ENCODE measurements at places on chromosomes 6 and 20.

GRCh38 chr6:449486-450419, 58.2 kb downstream of the IRF4 start:
- no peak for DNase-seq

DNA sequence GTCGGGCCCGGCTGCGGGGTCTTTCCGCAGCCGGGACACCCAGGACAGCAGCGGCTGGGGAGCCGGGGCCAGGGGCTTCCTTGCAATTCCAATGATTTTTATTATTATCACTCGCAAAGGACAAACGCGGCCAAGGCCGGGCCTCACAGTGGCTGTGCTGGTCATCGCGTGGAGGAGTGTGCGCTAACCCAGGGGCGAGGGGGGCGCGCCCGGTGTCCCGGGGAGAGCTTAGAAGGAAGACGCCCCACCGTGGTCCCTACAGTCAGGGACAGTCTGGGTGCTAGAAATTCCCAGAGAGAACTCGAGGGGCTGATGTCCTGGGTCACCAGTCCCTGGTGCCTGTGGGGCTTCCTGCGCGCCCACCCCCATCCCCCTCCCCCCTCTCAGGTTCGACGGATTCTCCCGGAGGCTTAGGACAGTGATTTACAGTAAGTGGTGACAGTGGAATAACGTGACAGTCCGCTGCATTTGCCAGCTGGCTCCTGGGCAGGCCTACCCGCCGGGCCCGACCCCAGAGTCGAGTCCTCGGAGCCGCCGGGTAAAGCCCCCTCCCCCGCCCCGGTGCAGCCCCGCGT, 9.5 kb downstream of the FOXC1 start:
- DNase-seq: no peak

GRCh38 chr6:89048985-89049384, 31.6 kb upstream of the PNRC1 start:
- DNase-seq: no peak

DNA sequence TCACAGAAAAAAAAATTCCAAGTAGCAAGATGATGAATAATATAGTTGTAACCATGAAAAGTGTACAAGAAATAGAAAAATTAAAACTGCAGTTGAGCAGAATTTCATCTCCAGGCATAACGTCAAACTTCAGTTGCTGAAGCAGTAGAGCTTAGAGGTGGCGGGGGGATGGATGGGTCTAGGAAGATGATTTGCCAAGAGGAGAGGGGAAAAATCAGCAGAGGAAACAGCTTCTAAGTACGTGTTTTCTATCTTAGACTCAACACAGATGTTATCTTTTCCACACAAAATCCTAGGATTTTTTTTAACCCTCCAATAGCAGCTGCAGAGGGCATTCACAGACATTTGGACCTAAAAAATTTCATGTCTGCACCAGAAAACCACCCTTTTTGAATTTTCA, 136.0 kb downstream of the OPN5 start:
- DNase-seq: no peak

DNA sequence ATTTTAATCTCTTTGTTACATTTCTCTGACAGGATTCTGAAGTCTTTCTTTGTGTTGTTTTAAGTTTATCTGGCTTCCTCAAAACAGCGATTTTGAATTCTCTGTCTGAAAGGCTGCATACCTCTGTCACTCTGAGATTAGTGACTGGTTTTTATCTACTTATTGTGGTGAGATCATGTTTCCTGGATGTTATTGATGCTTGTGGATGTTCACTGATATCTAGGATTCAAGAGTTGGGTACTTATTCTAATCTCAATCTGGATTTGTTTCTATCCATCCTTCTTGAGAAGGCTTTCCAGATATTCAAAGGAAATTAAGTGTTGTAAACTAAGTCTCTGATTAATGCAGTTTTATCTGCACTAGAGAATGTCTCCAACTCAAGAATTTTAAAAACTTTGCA, 1076.1 kb upstream of the ADGRB3 start:
- no peak for DNase-seq

DNA sequence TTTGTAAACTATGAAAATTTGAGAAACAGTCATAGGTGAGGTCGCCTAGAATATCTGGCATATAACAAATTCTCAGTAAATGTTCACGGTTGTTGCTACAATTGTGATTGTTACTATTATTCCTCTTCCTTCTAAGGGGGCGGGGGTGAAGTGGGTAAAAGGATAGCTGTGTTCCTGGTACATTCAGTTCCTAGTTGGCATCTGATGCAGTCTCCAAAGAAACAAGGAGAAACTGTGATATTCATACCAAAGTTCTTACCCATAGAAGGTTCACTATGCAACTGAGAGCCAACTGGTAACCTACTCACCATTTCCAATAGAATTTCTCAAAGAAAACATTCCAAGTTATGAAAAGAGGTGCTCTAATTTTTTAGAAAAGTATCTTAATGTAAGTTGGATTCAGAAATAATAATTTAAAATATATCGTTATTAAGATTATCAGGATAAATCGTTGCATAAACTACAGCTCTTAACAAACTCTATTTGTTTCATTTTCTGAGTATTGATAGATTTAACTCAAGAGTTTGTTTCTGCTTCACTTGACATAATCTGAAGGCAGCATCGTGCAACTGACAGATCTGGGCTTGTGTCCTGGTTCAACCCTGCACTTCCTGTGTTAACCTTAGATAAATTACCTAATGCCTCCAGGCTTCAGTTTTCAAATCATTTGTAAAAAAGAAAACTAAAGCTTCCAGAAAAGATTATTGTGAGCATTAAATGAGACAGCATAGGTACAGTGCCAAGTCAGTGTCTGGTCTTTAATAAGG, 13.3 kb upstream of the MAP7 start:
- DNase-seq: no peak

DNA sequence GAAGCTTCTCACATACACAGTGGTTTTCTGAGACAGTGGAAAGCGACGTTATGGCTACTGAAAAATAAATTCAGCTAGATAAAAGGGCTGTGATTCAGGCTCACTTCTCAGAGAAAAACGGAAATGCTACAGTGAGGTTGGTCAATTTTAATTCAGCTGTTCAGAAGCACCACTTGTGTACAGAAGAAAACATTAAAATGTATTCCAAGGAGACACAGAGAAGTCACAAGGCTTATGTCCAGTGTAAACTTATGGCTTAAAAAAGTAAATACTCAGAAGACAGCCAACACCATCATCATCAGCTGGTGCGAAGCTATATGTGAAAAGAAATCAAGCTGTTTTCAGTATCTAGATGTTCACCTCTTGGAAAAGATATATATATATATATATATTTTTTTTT, 68.6 kb downstream of the ABHD12 start:
- no peak for DNase-seq

- DNase-seq: no peak
Observed at GRCh38 chr20:9886227-9886626, 47.4 kb upstream of the PAK5 start.

DNA sequence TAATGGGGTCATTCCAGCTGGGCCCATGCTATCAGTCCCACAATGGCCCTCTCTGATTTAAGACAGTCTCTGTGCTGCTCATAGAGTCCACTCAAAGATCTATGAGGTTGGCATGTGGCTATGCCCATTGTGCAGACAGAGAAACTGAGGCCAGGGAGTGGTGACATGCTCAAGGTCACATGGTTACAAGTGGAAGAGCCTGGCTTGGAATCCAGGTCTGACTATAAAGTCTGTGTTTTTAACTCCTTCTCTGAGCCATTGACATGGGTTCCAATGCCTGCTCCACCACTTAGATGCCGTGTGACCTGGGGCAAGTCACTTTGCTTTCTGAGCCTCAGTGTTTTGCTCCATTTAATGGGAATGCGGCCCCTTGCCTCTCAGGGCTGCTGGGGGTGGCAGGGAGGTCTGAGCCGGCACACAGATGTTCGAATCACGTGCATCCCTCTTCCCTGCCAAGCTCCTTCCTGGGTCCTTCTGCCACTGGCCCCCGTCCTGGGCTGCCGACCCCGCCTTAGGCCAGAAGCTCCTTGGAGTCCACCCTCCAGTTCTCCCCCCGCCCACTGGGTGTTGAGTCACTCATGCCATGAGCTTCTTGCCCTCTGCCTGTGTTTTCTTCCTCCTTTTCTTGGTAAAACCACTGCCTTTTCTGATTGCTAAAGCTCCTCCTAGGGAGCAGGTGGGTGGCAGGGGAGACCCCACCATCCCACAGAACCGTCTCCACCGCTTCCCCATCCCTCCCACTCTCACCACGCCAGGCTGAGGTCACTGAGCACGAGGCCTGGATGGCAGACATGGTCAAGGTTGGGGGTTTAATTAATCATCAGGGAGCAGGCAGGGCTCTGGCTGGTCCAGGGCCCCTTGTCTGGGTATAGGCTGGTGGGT, 35.7 kb downstream of the CEBPB start:
- DNase-seq: no peak

- no peak for DNase-seq
Observed at GRCh38 chr6:169869301-169869700, 117.9 kb downstream of the ERMARD start.

DNA sequence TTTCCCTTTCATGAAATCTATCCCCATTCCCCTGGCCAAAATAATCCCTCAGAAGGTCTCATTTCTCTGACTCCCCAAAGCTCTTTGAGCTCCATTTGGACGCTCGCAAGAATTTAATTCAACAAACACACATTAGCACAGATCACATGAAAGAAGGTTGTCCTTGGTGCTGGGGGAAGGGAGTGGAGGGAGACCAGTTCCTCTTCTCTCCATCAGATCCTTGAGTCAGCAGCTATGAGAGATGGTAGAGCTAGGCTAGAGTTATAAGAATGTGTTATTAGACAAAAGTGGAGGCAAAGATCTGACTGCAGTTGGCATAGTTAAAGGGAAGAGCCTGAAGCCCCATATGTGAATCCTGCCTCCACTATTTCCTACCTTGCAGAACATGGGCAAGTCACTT, 184.2 kb upstream of the CDYL start:
- DNase-seq: no peak

DNA sequence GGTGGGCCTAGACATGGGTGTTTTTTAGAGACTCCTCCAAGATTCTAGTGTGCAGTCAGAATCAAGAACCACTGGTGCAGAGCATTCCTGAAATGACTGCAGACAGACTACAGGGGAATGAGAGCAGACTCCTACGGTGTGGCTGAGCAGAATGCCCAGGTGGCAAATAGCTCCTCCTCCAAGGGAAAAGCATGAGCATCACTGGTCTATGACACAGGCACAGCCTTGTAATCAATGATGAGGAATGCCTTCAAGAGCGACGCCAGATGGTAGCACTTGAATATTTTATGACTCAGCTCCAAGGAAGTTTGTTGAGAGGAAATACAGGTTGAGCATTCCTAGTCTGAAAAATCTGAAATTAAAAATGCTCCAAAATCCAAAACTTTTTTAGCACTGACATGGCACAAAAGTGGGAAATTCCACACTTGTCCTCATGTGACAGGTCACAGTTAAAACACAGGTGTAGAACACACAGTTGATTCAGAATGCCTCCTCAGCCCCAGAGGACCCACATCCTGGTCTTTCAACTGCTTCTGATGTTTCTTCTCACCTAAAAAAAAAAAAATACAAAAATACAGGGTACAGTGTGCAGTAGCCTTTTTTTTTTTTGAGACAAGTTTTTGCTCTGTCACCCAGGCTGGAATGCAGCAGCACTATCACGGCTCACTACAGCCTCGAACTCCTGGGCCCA, 10.6 kb upstream of the FAM8A1 start:
- no peak for DNase-seq

- DNase-seq: no peak
Observed at GRCh38 chr6:13629459-13630116, 14.5 kb downstream of the NOL7 start.

- DNase-seq: no peak
Observed at GRCh38 chr6:52529311-52529710, 47.5 kb downstream of the TRAM2 start.

GRCh38 chr20:33263784-33264183, 19.2 kb upstream of the BPIFB1 start:
- DNase-seq: no peak

- DNase-seq: no peak
Observed at GRCh38 chr6:49676671-49677281, 36.6 kb downstream of the CRISP2 start.

DNA sequence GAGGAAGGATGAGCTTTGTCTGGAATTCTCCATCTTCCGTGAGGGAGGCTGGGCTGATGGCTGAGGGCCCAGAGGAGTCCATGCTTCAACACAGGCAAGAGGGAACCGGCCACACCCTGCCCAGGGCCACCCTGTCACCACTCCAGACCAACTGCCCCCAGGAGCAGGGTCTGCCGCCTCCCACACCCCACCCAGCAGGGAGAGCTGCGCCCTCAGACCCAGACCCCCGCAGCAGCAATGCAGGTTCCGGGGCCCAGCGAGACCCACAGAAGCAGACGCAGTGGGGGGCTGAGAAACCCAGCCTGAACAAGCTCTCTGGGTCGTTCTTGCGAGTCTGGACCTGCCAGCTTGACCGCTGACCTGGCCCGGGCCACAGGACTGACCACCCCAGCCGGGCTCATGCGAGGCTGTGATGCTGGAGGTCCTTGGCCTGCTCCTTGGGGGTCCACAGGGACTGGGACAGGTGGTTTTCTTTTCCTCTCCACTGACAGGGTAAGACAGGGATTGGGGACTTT, 25.0 kb downstream of the FRMD1 start:
- no peak for DNase-seq

DNA sequence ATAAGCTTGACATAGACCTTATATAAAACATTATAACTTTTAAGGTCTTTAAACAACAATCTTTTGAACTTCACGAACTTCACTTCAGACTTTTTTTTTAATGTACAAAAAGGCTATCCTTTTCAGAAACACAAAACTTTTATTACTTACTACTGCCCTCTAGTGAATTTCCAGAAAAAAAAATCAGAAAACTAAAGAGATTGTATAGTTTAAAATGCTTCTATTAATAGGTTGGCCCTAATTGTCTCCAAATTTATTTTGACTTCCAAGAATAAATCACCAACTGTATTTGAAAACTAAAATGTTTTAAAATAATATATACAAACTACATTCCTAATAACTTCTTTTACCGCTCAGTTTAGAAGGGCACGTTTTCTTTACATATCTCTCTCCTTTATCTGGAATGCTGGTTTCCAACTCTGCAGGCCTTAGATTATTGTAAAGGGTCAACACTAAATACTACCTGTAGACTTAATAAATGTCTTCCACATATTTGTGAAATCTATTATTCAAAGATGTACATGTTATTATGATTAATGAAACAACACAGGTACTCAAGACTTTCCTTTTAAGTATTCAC, 66.8 kb downstream of the LMBRD1 start:
- no peak for DNase-seq

- no peak for DNase-seq
Observed at GRCh38 chr6:111410371-111410770, 72.6 kb downstream of the REV3L start.

DNA sequence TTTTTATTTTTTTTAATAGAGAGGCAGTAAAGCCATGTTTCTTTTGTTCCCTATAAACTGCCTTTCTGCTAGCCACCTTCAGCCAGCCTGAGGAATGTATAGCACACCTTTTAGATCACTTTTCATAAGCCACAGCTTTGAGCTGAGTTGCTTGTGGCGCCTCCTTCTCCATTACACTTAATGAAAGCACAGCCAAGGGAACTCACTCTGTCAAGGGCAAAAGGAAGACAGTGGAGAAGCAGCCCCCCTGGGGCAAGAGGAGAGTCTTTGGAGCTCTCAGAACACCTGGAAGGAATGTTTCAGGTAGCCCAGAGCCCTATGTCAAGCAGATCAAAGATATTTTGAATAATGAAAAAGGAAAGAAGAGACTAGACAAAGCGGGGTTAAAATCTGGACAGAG, 235.1 kb downstream of the CLIC5 start:
- DNase-seq: no peak
